ENCODE measurements at places on chromosomes 13 and 19.

GRCh38 chr13:112481458-112481857 lies 105.3 kb downstream of the SPACA7 start:
- H3K27ac ChIP-seq, result no peak overlapping the region
- no peaks in the 10 kb centered on the region for H3K4me1 ChIP-seq
- H3K4me3 ChIP-seq, result no peak overlapping the region
- no peaks in the 10 kb centered on the region for H3K27me3 ChIP-seq

DNA sequence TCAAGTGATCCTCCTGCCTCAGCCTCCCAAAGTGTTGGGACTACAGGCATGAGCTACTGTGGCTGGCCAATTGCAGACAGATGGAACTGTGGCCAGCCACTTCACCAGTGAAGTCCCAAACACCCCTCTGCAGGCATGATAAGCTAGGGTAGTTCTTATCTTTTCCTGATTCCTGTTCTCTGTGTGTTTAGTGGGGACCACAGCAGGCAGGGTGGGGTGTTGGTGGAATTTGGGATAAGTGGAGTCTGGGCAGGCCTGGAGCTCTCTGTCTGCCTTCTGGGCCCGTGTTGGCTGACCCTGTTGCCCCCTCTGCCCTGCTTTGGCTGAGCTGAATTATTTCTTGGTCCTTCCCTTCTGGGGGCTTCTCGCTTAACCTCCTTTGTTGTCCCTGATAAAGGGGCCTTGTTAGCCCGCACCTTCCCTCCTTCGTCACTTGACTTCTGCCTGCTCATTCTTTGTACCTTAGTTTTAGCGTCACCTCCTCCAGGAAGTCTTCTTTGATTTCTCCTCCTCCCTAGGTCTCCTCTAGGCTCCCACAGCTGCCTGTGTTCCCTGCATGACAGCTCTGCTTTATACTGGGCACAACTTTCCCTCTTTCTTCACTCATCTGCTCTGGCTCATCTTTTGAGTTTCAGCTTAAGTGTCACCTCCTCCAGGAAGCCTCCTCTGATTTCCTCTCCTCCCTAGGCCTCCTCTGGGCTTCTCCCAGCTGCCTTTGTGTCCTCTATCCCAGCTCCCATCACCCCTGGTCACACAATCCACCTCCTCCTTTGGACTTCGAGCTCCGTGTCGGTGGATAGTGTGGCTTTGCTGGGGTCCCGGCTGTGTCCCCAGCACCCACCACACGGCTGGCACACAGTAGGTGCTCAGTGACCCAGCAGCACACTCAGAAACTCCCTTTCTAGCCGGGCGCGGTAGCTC lies 1.7 kb upstream of the NCLN start:
- no peaks in the 10 kb centered on the region for H3K36me3 ChIP-seq
- H3K27ac ChIP-seq, result no peak overlapping the region
- no peaks in the 10 kb centered on the region for H3K27me3 ChIP-seq
- peaks cover 31% of the 10 kb centered on the region for H3K4me1 ChIP-seq
- no peak for DNase-seq

DNA sequence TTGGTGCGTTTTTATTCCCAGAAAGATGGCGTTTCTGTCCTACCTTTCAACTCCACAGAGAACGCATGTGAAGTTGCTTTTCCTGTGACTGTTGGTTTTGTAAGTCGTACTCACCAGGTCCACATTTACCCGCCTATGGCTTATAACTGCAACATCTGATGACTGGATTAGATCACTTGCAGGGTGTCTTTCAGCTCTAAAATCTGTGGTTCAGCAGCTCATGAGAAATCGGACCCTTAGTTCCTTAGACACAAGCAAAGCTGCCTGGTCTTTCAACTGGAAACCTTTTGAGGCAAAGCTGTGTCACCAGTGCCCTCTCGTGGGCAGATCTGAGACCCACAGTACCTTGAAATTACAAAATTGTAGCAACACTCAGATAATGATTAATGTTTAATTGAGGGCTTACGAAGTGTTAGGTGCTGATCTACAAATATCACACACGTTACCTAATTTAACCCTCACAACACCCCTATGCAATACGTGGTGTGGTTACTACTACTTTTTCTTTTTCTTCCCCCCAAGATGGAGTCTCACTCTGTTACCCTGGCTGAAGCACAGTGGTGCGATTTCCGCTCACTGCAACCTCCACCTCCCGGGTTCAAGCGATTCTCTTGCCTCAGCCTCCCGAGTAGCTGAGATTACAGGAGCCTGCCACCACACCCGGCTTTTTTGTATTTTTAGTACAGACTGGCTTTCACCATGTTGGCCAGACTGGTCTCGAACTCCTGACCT lies 65.4 kb downstream of the RUBCNL start:
- no peak overlapping the region for H3K4me3 ChIP-seq
- no peaks in the 10 kb centered on the region for H3K36me3 ChIP-seq
- H3K27me3 ChIP-seq, result no peaks in the 10 kb centered on the region
- DNase-seq, result no peak

GRCh38 chr19:5838353-5839064 lies 993 bp downstream of the FUT6 start:
- no peak for DNase-seq
- H3K4me3 ChIP-seq, result no peak overlapping the region
- no peak overlapping the region for H3K27ac ChIP-seq
- no peaks in the 10 kb centered on the region for H3K36me3 ChIP-seq

DNA sequence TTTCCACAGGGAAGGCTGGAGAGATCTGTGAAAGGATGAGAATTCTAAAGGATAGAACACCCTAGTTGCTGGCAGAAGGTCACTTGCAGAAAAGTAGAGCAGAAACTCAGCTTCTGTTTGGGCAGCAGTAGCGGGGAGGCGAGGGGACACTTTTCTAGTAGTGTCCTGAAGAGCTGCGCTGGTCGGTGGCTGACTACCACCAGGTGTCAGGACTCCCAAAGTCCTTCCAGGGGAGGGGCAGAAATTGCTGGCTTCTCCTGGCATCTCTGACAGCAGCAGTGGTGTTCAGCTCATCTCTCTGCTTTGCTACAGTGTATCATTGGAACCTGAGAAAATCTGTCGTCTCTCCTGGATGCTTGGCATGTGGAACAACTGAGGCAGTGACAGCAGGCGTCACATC lies 120.9 kb downstream of the ZDHHC20 start:
- H3K4me3 ChIP-seq, result no peak overlapping the region
- no peaks in the 10 kb centered on the region for H3K4me1 ChIP-seq
- no peaks in the 10 kb centered on the region for H3K36me3 ChIP-seq
- no peaks in the 10 kb centered on the region for H3K27me3 ChIP-seq
- H3K27ac ChIP-seq, result no peak overlapping the region
